ENCODE measurements at places on chromosomes 12 and 14.

- no peak for DNase-seq
Observed at GRCh38 chr14:101446387-101446969, 114.8 kb upstream of the DIO3 start.

DNA sequence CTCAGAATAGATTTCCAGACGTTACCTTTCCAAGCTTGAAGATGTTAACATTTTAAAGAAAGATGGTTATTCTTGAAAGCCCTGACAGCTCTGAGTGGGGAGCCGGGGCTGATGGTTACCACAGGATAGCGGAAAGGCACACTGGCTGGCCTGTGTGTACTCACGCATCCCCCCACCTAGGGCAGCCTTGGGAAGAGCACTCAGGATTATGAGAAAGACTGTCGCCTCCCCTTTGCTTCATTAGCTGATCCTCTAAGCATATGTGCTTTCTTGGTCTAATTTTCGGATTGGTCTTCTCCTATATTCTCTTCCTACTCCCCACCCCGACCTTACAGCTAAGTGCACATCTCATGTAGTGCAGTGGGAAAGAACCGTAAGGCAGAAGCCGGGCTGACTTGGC is 20.7 kb downstream of the NTF3 start:
- no peak for DNase-seq

GRCh38 chr14:94027566-94028449 is 1.7 kb downstream of the OTUB2 start:
- DNase-seq: no peak

GRCh38 chr12:53969588-53970259 is 3.2 kb upstream of the HOXC11 start:
- DNase-seq: no peak

- no peak for DNase-seq
Observed at GRCh38 chr12:111436266-111436665, 30.5 kb downstream of the SH2B3 start.

All from neural crest cell (in vitro differentiated cells).